Naive thymus-derived CD8-positive, alpha-beta T cell (primary cell): ENCODE measurements at places on chromosomes 5 and 9.

DNA sequence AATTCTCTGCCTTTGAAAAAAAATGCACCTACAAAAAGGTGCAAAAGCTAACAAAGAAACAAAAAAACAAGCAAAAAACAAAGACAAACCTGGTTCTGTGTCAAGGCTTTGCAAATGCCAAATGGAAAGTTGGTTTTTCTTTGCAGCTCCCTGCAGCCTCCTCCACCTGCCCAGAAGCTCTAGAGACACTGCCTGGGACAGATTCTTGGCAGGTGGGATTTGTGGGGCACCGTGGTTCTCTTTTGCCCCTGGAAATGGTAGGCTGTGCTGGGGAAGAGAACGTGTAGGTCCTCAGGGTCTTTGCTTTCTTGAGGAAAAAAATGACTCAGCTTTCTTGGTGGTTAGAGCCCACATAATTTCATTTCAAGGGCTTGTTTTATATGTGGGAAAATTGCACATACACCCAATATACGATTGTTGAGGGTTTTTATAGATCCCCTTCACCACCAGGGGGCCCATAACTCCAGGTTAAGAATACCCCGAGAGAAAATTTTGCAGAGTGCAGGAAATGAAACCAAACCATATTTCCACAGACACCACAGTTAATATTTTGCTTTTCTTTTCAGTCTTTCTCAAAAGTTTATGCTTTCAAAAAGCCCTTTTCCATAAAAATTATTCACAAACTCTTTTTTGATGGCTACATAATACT is 58.7 kb downstream of the NXNL2 start:
- DNase-seq, result peak; percentile 70

DNA sequence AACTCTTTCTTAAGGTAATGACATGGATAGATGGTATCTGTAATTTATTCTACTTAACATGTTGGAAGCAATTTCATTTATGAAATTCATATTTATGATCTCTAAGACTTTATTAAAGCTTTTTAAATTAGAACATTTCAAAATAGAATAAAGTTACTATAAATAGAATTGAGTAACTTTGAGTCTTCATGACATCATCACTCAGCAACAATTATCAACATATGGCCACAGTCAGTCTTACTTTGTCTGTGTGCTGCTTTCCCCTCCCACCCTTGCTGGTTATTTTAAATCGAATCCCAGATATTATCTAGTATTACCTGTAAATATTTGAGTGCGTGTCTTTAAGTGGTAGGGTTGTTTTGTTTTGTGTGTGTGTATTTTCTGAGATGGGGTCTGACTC is 65.2 kb downstream of the IPO11 start:
- no peak for DNase-seq

GRCh38 chr5:41094871-41095270 is 23.7 kb upstream of the MROH2B start:
- no peak for DNase-seq

DNA sequence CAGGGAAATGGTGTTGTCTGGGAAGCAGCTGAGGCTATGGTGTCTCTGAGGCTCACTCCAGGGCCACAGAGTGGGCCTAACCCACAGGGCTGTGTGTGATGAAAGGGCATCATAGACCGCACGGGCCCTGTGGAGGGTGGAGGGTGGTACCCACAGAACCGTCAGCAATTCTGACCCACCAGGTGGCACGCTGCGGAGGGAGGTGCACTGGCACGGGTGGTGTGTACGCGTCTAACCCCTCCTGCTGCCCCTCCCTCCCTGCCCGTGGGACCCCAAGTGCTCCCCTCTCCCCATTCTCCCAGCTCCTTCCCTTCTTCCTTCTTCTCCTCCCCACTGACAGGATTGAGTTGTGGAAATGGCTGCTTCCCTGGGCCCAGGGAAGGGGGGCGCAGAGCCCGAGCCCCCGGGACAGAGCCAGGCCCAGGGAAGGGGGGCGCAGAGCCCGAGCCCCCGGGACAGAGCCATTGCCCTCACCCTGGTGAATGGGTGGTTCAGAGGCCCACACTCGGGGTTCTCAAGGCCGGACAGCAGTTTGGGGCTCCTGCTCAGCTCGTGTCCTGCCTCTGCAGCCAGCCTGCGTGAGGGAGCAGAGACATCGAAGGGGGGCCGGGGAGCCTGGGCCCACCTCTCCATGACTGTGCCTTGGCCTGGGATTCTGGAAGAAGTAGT is 6.8 kb downstream of the LCN10 start:
- DNase-seq, result no peak

DNA sequence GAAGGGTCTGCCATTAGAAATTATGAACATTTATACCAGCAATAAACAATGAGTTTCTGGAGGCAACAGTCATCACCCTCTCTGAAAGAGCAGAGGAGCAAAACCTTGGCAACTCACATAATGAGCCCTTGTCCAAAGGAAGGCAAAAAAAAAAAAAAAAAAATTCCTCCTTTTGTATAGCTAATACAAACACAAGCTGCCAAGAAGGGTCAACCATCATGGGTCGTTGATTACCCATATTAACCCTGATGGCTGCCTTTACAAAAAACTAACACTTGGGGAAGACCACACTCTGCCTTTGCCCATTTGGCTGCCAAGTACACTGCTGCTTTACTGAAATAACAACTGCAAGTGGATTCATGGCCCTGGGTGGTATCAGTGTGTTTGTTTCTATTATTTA is 272.7 kb downstream of the ADAMTSL1 start:
- DNase-seq, result no peak

DNA sequence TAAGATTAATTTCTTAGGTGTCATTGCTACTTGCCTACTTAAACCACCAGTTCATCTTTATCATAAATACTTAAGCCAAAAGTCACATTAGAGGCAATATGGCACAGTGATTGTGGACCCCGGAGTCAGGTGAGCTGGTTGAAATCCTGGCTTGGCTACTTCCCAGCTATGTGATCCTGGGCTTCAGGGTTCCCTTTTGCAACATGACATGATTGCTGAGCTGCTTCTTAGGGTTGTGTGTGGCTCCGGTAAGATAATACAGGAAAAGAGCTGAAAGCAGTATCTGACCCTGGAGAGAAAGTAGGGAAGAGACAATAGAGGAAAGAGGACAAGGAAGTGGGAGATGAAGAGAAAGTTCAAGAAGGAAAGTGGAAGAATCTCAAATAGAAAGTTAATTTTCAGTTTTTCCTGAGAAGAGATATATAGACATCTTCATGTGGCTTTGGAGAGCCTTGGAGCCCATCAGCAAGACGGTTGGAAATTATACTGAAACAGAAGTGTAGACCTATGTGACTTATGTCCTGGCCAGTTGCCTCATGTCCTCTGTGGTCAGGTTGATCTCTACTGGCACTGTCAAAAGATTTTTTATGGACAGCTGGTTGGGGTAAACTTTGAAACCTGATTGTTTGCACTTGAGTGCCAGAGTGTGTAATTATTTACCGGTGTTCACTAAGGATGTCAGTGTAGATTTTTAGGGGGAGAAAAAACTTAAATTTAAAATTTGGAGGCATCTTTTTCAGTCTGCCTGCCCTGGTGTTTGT is 93.2 kb downstream of the GHR start:
- DNase-seq, result no peak

DNA sequence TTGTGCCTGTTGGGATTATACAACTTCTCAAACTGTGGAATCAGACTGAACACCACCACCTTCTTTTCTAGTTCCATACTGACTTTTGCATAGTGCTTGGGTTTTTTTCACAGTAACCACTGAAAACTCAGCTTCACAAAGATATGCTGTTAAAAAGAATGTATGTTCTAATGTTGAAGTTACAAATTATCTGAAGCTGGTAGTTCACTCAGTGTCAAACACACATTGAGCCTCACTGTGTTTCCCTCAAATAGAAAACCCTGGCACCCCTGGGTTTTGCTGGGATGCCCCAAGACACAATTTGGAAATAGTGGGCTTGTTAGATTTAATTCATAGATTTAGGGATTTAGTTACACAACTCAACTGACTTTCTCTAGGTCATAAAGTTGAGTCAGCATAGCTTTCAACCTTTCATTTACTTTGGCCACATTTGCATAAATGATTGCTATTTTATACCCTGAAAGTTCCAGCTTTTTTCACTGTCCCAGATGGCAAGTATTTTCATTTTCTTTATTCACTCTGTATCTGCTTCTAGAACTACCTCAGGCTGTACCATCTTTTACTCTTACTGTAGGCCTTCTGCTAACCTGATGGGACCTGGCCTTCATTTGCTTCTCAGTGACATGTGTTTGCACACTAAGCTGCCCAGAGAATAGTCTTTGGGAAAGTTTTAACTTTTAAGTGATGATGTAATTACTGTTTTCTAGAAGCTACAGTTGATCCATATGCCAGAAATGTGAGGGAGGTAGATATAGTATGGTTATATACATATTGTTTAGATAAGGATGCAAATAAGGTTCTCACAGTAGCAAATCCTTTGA is 115.1 kb downstream of the CDC42SE2 start:
- DNase-seq, result no peak

DNA sequence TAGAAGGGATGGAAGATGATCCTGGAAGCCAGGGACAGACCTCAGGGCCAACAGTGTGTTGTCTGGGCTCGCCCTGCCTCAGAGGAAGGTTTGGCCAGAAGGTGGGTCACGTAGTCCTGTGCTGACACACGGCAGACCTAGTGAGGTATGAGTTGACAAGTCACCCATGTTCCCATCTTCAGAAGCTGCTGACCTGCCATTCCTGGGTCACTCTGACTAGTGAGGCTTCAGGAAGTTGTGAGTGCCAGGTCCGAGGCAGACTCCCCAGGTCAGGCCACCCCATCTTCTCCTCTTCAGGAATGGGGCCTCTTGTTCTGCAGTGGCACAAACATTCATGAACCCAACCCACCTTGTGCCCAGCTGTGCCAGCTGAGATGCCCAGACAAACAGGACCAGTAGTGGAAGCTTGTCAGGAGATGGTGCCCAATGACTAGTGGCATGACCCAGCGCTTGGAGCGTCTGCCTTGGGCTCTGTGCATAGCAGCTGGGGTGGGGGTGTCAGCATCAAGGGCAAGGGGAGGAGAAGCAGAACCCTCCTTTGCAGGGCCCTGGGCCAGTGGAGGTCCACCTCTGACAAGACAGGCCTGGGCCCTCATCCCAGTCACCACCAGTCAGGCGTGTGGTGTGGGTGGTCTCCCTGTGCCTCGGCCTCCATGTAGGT is 16.8 kb upstream of the ANGPTL2 start:
- DNase-seq, result no peak

GRCh38 chr9:120715389-120715924 is 1.2 kb upstream of the MEGF9 start:
- no peak for DNase-seq

GRCh38 chr9:35618325-35618727 is at the start of gene CD72:
Gene CD72, minus strand, starts transcription at chr9:35618413. Its CDS starts 110 bp downstream, at chr9:35618303.
- no peak for DNase-seq
